ENCODE measurements at places on chromosomes 4 and X.

- no peak for DNase-seq
Observed at GRCh38 chrX:76971393-76972376, 475.5 kb upstream of the FGF16 start.

DNA sequence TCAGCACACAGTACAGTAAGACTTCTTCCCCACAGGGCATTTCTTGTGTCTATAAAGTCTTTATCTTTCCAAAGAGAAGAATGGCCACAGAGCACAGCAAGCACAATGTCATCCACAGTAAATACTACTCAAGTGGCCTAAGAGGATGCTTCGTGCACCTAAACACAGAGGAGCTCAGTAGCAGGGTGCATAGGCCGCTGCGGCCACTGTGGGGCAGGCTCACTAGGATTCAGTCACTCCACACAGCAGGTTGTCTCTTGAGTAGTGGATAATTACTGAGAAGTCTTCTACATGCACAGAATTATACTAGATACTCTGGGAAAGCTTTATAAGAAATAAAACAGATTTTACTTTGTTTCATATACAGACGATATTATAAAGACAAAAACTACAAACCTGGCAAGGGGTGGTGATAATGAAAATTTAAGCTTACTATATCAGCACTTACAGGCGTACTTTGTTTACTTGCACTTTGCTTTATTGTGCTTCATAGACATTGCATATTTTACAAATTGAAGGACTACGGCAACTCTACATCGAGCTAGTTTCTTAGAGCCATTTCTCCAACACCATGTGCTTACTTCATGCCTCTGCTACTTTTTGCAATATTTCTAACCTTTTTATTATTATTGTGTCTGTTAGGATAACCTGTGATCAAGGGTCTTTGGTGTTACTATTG lies 78.5 kb downstream of the PRDM5 start:
- DNase-seq: no peak

- DNase-seq: no peak
Observed at GRCh38 chrX:39689376-39690104, 408.2 kb downstream of the BCOR start.

GRCh38 chrX:33987458-33987857 lies 144.7 kb downstream of the FAM47A start:
- no peak for DNase-seq

DNA sequence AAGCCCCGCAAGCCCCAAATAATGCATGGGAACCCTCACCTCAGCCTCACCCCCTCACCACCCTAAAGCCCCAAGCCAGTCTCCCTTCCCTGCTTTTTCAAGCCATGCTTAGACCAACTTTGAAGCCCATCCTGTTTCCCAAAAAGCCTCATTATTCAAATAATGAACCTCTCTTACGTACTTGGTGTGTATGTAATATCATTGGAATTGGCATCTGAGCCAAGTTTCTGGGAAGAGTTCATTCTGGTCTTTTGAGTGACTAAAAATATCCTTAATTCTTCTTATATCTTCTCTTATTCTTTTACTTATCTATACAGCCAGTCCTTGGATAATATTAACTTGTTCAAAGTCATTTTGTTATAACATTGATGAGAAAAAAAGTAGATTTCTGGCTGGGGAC lies 875.8 kb upstream of the SLIT2 start:
- no peak for DNase-seq

DNA sequence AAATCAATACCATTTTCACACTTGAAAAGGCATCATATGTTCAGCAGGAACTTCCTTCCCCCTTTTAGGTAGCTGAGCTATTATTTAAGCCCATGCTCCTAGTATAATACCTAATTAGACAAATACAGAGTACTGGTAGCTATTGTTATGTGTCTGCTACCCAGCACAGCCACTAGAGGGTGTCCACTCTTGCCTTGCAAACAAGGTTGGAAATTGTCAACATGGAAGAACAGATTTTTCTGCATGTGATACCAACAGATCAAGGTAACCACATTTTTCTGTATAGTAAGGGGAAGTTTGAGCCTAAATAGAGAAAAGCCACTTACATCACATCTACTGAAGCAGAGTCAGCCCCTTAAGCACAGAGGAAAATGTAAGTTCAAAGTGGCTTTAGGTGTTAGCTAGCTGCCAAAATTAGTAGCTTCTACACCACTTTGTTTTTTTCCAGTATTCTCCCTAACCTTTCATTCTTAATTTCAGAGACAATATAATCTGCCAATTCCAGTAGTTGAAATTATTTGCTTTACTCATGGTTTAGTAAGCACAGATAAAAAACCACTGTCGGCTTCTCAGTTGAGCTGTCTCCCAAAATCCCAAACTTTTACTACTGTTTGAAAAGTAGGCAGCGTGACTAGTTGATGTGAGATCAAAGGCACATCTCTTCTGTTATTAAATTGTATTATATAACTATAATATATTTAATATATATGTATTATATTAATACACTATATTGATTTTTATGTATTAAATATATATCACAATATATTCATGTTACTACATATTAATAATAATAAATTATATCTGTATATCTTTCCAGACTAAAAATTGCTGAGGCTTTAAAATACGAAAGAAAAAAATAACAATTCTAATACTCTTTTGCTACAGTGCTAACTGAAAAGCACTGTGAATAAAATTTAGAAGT lies 38.2 kb downstream of the EDNRA start:
- peak; percentile 1 for DNase-seq

DNA sequence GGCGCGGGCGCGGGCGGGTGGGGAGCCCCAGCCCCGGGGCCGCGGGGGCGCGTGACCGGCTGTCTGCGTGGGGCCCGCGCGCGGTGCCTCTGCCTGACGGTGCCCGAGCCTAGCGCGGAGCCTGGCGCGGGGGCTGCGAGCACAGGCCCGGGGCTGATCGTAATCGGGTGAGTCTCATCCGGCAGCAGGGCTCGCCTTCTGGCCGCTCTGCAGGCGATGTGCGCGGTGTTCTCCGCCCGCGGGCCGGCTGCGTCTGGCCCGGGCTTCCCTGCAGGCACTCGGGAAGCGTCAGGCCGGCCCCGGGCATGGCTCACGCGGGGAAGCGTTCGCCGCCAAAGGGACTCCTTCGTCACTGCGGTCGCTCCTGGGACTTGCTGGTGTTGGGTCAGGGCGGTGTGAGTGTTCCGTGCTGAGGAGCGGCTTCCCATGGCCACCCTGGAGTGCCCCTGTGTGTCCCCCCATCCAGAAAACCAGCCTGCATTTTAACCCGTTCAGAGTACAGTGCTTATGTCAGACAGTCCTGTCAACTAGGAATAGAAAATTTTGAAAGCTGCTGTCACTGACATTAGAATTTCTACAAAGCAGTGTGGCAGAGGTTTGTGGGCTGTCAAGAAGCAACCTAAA lies 40.6 kb downstream of the FAM149A start:
- no peak for DNase-seq

GRCh38 chr4:93730251-93730650 lies 98.3 kb upstream of the ATOH1 start:
- no peak for DNase-seq

DNA sequence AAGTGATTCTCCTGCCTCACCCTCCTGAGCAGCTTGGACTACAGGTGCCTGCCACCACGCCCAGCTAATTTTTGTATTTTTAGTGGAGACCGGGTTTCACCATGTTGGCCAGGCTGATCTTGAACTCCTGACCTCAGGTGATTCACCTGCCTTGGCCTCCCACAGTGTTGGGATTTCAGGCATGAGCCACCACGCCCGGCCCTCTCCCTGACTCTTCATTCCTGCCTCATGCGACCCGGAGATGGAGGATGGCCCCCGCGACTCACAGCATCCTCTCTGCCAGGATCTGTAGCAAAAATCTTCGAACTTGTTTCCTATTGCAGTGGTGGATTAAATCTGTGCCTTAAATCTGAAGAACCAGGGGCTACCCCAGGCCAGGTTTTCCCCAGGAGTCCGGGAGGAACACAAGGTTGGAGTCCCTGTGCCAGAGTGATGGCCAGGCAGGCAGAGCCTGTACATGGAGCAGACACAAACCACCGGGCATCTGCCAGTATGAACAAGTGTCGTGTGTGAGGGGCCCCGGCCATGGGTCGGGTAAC lies 11.5 kb downstream of the CPLX1 start:
- no peak for DNase-seq

- DNase-seq: no peak
Observed at GRCh38 chr4:41028392-41029076, 185.8 kb downstream of the APBB2 start.

GRCh38 chr4:24515698-24516097 lies 68.7 kb downstream of the DHX15 start:
- DNase-seq: no peak

- no peak for DNase-seq
Observed at GRCh38 chrX:56978172-56978571, 17.2 kb downstream of the SPIN3 start.

- no peak for DNase-seq
Observed at GRCh38 chrX:19375546-19375945, 31.8 kb downstream of the PDHA1 start.

DNA sequence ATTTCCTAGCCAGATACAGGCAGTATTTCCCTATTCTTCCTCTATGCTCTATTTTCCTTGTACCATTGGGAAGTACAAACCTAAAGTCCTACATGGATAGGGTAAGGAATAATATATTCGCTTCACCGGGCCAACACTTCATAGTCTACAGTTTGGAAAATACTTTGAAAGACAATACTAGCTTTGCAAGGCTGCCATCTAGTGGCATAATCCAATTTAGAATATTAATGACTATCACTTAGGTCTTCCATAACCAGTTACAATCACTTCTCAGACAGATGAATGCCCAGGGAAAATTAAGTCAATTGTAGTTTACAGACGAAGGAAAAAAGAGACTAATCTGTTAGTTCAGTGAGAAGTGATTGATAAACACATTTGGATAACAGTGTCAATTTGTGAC lies 141.0 kb upstream of the FAM47C start:
- DNase-seq: no peak

DNA sequence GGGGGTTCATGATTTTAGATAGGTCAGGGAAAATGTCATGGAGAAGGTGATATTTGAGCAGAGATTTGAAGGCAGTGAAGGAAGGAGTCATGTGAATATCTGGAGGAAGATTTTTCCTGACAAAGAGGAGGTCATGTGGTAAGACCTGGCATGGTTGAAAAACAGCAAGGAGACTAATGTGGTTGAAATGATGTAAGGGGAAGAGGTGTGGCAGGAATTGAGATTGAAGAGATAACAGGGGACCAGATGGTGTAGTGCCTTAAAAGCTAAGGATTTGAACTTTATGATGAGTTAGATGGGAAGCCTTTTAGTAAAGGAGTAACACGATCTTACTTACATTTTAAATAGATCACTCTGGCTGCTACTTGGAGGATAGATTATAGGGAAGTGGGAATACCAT lies 210.9 kb downstream of the RTL9 start:
- DNase-seq: no peak

DNA sequence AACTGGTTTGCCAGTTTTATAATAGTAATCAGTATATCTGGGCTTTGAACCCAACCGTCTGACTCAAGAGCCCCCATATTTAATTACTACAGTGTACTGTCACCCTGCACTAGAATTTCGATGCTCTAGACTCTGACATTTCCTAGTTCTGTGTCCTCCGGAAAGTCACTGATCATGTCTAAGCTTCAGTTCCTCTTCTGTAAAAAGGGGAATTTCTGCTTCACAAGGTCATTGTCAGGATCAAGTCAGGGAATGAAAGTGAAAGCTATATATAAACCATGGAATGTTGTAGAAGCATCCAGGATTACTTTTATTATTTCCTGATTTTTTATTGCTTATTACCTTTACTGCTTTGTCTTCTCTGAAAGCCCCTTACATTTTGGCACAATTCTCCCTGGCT lies 4.0 kb upstream of the KCNIP4 start:
- no peak for DNase-seq

GRCh38 chrX:151896734-151897474 lies 15.8 kb upstream of the MAGEA4 start:
- no peak for DNase-seq

- no peak for DNase-seq
Observed at GRCh38 chr4:78166622-78167021, 109.5 kb downstream of the FRAS1 start.

DNA sequence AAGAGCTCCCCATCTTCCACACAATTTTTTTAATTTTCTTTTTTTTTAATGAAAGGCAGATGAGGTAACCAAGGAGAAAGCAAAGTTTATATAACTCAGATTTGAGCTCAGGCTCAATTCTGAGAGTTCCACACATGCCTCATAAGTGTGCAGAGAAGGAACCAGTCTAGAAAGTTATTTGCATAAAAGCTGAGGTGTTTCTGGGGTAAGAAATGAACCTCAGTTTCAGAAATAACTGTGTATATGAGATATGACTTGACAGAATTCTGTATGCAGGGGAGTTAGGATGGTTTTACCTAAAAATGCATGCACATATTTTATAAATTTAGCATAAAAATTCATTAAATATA lies 51.3 kb downstream of the DTHD1 start:
- no peak for DNase-seq

DNA sequence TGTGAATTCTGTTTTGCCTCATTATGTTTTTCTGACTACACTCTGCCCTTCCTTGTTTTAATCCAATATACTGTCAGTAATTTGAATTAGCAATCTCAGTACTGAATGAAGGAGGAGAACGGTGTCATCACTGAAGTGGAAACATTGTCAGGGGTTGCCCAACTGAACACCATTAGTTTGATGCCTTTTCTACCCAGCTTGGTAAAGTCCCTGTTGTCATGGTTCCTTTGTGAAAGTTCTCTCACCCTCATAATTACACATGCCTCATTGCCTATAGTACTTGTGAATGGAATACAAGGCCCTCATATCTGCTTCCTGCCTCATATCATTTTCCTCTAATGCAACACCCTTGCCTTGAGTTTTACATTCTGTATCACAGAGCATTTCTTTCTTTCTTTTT lies 76.9 kb downstream of the RRAGB start:
- no peak for DNase-seq

GRCh38 chr4:107757864-107758476 lies 37.9 kb upstream of the PAPSS1 start:
- DNase-seq: no peak

GRCh38 chr4:36363024-36363423 lies 81.6 kb downstream of the DTHD1 start:
- no peak for DNase-seq

GRCh38 chrX:120301497-120301896 lies 9.8 kb downstream of the TMEM255A start:
- no peak for DNase-seq

DNA sequence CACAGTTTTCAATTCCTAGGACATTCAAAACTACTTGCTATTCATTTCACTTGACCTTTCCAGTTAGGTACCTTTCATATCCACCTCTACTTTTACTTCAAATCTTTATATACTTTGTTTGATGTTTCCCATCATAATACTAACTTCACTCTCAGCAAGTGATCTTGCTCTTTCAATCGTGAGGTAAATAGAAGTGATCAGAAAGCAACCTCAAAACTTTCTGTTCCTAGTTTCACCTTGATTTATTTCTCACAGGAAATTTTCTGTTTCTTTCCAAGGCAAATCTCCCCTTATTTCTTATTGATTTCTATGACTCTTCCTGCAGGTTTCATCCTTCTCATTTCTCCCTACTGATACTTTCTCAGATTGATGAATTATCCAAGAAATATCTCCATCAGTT lies 623.5 kb downstream of the FSTL5 start:
- no peak for DNase-seq

GRCh38 chr4:168604496-168605373 lies 107.9 kb downstream of the PALLD start:
- no peak for DNase-seq

GRCh38 chr4:74166818-74167217 lies 8.9 kb downstream of the MTHFD2L start:
- DNase-seq: no peak

GRCh38 chrX:119189595-119189994 lies 46.5 kb upstream of the PGRMC1 start:
- DNase-seq: no peak

- DNase-seq: no peak
Observed at GRCh38 chr4:10611673-10612072, 72.9 kb downstream of the CLNK start.

GRCh38 chr4:148827781-148828180 lies 385.6 kb upstream of the NR3C2 start:
- no peak for DNase-seq

All from stimulated activated CD4-positive, alpha-beta T cell treated with anti-CD3 and anti-CD28 coated beads, TNF-alpha, amount 100 ng/mL, for 4 hours (primary cell).